ENCODE measurements at places on chromosomes 7 and 10. TPM values are rescaled to one million over a fixed set of nuclear protein-coding genes. Genes with fewer than 3 reads are reported as not detected.

AOAH gene
- 15.7 TPM for total RNA-seq

H2AZ2 gene
- 242 TPM for total RNA-seq

- DNase-seq = no peak
Measured at GRCh38 chr10:124354411-124355382, 64.0 kb downstream of the OAT start.

DNA sequence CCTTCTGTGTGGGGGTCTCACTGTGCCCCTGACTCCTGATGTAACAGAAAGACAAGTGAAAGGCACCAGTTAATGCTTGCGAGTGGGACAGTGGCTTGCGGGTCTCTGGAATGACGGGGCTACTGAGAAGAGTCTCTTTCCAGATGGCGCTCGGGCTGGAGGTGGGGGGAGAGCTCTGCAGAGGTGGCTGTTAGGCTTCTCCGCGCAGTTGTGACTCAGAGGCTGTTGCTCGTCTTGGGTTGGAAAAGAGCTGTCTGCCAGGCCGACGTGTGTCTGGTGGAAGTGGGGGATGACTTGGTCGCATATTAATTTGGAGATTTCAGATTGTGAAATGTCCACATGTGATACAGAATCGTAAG, 27.9 kb upstream of the SH2B2 start:
- DNase-seq = no peak

DNA sequence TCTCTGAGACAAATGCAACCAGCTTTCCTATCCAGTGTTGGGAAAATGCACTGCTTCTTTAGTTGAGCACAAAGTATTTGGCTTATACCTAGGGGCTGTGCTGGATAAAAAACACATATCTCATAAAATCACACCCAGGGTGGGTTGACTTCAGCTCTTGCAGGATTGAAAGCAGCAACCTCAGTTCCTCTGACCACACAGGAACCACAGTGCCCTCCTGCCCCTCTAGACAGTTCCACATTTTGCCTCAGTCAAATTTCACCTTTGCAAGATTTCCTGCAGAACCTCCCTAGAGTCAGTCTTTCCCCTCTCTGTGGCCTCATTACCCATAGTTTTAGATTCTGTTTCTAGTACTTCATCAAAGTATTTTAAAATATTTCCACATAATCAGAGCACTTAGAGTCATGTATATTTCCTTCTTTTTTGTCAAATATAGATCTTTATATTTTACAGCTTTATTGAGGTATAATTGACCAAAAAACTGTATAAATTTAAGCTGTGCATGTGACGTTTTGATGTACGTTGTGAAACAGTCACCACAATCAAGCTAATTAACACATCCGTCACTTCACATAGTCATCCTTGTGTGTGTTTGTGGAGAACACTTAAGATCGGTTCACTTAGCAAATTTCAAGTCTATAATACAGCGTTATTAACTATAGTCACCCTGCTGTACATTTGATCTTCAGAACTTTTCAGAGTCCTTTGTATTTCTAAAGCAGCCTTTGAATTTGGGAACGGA, 37.0 kb upstream of the EGR2 start:
- no peak for DNase-seq

DNA sequence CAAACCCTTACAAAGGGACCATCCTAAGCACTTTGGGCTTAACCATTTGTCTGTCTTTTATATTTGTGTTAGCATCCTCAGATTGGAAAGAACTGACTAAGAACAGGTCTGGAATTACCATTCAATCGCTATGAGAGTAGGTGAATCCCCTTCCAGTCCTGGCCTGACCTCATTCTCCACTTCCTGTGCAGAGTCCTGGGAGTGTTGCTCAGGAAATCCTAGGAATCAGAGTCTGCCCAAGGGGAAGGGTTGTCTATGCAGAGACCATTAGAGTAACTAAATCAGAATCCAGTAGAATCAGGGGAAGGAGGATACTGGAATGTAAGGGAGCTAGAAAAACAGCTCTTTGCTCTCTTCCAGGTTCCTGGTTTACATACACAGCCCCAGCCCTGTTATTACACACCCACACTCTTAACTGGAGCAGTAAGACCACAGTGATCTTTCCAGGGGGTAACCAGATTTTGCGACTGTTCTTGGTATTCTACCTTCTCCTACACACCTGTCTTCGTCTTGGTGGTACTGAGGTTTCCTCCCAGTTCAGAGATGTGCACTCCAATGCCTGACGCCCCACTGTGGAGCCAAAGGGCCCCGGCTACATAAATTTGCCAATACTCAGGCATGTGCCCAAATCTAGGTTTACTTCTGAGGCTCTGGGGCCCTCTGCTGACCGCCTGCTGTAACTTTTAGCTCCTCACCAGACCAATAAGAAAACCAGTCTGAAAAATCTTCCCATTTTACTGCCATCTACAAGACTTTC, 103.7 kb downstream of the RNF216 start:
- peak; percentile 50 for DNase-seq

Measured in mucosa of descending colon (tissue), 3 donors.